AG04449 (cell line): ENCODE measurements at places on chromosomes 6 and 20.

DNA sequence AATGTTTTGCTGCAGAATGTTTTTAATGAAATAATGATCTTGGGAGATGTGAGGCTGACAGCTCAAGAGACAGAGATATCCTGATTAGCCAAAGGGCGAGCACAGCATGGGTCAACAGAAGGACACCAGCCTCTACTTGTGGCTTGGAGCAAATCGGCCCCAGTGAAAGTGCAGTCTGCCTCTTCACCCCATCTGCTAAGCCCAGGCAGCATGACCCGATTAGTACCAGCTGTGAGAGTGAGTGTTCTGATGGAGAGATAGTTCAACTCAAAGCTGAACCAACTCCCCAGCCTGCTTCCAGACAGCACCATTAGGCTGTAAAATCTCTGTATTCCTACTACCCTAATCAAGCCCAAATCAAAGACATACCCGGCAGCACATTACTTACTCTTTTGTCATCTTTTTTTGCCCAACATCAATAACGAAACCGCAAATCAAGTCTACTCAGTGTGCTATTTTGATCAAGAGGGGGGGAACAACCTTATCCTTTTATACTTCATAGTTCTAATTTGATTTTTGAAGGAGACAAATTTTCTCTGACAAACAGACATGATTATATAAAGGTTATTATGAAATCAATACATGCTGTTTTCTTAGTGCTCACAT, 514.1 kb upstream of the NRSN1 start:
- no peak for DNase-seq

- DNase-seq = no peak
These were observed 9.1 kb upstream of the FOXP4 start for GRCh38 chr6:41536795-41537758.

DNA sequence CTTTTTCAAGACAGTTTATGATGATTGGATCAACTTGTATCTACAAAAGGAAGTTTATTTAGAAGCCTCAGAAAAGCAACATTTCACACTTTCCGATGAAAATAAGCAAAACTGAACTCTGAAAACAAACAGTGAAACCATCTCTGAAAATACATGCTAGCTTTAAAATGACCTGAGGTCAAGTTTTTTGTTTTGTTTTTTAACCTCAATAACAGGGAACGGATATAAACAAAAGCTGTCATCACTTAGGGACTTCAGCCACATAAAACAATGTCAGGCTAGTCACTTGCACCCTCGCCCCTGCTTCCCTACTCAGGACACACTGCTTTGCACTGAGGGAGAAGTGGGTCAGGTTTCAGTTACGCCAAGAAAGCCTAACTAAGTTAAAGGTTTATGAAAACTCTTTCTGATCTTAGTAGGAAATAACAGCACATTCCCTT, 11.6 kb downstream of the BACH2 start:
- no peak for DNase-seq

- DNase-seq = no peak
These were observed 7.4 kb downstream of the DLL1 start for GRCh38 chr6:170283212-170284081.

GRCh38 chr20:61355585-61355984, 103.5 kb downstream of the CDH4 start:
- no peak for DNase-seq

DNA sequence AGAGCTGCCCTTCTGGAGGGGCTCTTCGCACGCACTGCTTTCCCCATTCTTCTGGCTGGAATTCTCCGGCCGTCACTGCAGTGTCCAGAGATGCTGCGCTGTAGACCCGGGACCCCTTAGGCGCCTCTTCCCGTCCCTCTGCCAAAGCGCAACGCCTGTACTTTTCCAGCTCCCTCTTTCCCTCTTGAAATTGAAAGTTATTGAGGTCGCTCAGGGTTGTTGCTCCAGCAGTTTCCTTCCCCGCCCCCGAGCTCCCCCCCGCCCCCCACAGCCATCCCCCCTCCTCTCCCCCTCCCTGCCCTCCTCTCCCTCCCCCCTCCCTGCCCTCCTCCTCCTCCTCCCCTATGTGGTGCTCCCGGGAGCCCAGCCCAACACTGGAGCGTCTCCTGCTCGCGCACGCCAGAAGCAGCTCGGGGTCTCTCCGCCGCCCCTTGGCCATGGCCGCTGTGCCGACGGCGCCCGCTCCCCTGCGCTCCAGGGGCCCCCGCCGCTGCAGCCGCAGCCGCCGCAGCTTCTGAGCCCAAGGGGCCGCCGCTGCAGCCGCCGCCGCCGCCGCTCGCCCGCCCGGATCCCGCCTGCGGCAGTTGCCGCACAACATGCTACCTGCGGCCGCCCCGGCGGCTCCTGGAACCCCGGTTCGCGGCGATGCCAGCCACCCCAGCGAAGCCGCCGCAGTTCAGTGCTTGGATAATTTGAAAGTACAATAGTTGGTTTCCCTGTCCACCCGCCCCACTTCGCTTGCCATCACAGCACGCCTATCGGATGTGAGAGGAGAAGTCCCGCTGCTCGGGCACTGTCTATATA, at the start of gene RSPO3:
Gene RSPO3, plus strand, starts transcription at position 374 of the 804 bp plus-strand sequence. CDS start 522 bp downstream, outside the sequence.
- no peak for DNase-seq

DNA sequence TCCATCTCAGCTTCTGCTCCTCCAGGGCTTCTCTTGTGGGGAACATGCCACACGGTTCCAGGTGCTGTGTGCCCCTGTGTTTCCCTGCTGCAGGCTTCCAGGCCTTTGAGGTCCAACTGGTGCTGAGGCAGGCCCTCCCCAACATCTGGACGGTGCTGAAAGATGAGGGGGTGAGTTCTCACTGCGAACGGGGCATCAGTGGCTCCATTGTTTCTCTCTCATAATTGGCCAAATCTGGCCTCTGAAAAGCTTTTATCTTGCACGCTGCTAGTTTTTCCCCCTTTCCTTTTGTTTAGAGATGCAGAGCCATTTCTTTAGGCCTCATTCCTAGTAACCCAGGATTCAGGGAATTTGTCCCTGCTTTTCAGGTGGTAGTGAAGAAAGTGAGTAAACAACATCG, 8.6 kb downstream of the PNLDC1 start:
- DNase-seq = no peak

DNA sequence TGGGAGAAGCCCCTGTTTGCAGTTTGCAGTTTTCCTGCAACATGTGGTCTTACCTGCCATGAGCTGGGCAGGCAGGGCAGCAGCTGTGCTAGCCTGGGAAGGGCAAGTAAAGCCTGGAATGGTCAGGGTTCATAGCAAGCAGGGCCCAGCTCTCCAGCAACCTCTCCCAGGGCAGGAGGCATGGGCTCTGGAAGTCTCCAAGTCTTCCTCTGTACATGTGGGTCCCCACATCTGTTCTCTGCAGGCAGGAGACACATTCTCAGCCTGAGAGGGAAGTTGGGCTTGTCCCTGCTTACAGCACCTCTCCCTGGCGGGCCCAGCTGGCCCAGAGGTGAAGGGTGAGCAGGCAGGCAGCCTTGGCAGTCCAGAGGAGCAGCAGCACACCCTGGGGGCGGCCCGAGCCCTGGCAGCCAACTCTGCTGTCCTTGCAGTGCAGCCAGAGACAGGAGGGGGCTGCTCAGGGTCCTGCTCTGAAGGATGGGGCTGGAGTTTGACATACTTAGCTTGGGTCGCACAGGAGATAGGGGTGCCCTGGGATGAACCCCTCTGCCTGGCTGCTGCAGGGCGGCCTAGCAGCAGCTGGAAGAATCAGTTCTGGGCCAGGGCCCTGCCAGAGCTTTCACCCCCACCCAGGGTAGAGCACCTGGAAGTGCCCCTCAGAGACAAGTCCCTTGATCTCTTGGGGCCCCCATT, 176.0 kb downstream of the MRPL14 start:
- no peak for DNase-seq

DNA sequence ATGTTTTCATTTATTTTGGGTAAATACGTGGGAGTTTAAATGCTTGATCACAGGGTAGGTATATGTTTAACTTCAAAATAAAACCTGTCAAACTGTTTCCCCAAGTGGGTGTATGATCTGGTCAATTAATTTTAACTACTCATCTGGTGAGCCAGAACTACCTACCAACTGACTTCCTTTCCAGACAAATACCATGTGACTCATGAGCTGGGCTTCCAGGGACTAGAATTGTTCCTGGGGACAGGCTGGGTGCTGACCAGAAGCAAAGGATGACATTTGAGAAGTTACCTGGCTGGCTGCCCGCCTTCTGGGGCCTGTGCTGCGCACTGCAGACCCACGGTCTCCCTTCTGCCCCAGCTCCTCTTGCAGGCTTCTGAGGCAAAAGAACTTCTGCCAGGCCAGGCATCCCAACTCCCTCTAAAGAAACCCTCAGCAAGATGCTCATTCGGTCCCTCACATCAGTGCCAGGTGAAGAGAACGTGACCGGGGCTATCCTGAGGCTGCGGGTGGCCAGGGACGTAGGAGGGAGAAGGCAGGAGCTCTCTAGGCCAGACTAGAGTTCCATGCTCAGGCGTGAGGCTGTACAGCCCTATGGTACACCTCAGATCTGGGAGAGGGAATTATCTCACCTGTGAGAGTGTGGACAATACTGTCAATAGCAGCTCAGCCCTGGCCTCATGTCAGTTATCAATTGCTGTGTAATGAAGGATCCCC, 103.6 kb downstream of the JPH2 start:
- DNase-seq = no peak

GRCh38 chr20:64065062-64065973, 2.3 kb downstream of the TCEA2 start:
- DNase-seq = no peak

- DNase-seq = no peak
These were observed 818.7 kb upstream of the GJE1 start for GRCh38 chr6:141313986-141314385.

DNA sequence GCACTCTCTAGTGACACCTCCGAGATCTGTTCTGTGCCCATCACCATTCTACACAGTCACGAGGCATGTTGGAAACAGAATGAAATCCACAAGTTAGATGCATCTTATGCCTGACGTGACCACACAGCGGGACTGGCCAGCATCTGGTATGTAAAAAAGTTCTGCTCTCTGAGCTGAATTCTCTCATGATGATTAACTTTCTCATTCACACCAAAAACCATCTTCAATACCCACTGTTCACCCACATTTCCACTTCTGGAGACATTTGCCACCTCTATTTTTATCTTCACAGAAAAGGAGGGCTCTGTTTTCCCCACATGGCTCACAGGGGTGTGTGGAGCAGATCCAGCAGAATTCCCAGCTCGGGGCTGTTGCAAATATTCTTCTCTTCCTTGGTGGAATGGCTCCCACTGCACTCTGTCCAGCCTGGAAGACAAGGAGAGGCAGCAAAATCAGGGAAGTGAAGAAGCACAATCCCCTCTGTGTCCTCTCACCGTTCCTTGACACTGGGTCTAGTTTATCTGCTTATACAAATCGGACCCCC, 303.4 kb downstream of the TAF4 start:
- no peak for DNase-seq

- DNase-seq = no peak
These were observed 19.0 kb upstream of the TGM2 start for GRCh38 chr20:38184101-38184500.

- no peak for DNase-seq
These were observed 157.0 kb upstream of the ENPP5 start for GRCh38 chr6:46327779-46328178.

- no peak for DNase-seq
These were observed 264.3 kb upstream of the PLN start for GRCh38 chr6:118283766-118284165.

DNA sequence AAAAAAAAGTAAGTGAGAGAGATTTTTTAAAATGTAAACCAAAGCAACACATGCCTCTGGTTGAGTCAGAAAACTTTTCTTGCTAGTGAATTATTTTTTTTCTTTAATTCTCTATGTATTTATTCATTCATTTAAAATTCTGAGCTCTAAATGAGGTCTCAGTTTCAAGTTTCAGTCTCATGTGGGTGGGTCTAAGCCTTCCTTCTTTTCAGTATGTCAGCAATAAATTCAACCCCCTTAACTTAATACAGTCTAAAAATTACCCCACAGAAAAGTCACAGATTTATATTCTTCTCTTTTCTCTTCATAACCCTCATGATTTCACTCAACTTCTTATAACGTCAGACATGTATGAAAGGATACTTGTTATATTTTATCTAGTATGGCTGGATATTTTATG, 663.3 kb upstream of the PTCHD4 start:
- no peak for DNase-seq
